Stimulated activated effector memory CD8-positive, alpha-beta T cell treated with anti-CD3 and anti-CD28 coated beads, Interleukin-12 subunit alpha, Interleukin-12 subunit beta, amount 100 ng/mL, for 72 hours (primary cell): ENCODE measurements at places on chromosomes 4 and X.

DNA sequence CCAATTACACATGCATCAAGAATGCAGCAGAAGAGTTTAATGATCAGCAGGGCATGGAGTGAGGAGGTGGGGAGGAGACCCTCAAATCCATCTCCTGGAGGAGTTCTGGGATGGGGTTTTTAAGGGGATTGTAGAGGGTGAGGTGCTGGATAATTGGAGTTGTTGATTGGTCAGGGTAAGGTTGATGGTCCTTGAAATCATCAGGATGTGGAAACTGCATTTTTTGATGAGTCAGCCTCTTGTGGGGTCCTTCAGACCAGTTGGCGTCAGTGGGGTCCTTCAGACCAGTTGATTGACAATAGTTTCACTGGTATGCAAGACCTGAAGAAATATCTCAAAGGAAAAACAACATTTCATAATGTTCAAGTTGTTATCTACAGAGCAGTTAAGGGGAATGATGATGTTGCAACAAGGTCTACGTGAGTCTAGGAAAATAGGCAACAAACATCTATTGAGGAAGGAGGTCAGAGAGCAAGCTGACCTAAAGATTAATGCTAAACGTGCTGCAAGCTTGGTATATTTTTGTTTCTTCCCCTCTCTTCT is 88.3 kb downstream of the NRK start:
- no peak for DNase-seq

GRCh38 chr4:180926277-180926676 is 1316.9 kb upstream of the TENM3 start:
- DNase-seq, result no peak

DNA sequence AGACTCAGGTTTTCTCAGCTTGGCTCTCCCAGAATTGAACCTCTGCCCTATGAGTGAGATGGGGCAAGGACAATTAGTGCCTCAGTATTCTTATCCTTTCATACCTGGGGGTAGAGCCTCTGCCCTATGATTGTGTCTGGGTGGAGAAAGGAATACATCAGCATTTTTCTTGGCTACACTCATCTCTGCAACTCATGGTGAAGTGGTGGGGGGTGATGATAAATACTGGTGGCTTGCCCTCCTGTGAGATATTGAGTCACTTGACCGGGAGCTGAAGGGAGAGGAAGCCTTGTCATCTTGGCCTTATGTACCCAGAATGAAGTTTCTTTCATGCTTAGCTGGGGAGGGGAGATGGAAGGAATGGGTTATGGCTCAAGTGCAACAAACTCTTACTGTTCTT is 71.3 kb upstream of the ENOX2 start:
- no peak for DNase-seq

GRCh38 chr4:140556372-140557085 is 12.2 kb downstream of the UCP1 start:
- DNase-seq, result no peak

DNA sequence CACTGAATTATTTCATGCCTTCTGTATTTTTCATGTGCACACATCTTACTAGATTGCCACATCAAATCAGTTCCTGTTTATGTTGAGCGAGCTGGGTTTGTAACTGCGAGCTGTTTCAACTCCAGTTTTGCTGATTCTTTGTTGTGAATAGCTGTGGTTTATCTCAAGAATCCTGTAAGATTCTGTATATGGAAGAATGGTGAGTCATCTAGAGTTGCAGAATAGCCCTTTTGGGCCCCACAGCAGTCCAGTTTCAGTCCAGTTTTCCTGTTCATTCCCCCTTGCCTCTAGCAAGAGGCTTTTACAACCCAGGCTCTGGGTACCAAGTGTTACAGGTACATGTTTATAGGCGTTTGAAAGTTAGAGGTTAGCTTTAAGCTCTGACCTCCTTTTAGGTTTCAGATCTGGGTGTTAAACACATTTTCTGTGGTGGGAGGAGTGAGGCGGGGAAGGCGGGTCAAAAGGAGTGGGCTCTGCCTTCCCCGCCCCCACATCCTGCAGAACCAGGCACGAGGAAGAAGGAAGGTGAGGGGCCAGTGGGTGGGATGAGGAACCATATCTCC is 32.7 kb downstream of the TBC1D14 start:
- DNase-seq, result peak; percentile 62

GRCh38 chrX:2183193-2183725 is 317.5 kb downstream of the DHRSX start:
- DNase-seq, result no peak

- no peak for DNase-seq
These were observed 396.8 kb downstream of the TRAM1L1 start for GRCh38 chr4:116688536-116688935.

GRCh38 chr4:37236165-37236564 is 8.4 kb upstream of the NWD2 start:
- no peak for DNase-seq

DNA sequence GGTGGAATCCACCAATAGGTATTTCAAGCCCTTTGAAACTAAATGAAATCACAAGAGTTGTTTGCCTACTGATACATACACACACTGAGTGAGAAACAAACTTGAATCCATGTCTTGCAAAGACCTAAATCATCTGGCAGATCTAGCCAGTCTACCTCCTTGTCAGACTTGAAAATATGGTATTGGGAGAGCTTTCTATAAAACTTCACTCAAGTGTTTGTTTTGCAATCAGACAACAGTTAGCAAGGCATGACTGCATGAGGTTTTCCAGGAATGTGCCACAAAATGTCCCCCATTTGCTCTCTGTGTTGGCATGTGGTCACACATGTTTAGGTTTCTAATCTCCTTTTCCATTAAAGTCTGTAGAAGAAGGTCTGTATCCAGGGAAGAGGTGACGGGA is 52.4 kb downstream of the MAP3K15 start:
- DNase-seq, result no peak

DNA sequence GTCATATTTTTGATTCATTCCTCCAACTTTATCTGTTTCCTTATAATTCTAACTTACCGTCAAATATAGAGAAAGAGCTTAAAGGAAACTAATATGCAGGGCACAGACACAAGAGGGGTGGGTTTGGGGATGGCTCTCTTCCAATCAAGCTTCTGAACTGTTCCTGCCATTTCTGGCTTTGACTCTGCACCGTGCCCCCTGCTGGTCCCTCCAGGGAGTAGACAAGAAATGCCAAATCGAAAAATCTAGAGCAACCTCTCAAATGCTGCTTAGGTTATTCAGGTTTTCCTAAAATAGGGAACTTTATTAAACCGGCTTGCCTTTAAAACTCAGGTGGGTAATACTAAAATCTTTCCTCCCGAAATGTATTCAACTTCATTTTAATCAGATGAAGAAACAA is 39.8 kb upstream of the VCX3A start:
- DNase-seq, result no peak

DNA sequence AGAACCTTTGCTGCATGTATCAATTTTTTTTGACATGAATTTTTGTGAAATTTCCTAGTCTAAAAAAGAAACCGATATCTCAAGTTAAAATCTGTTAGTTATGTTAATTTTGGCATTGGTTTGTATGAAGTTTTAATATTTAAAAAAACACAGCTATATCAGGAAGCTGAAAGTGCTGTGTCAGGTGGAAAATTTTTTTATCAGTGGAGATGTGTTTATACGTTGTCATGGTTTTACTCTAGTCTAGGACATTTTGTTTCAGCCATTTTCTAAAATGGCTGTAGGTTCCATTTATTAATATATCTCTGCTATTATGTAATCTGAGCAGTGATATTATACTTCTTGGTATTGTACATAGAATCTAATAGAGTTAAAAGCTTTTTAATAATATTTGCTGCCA is 34.2 kb downstream of the OCRL start:
- DNase-seq, result no peak

- DNase-seq, result no peak
These were observed 398.1 kb upstream of the RPS6KA3 start for GRCh38 chrX:20664774-20665173.

DNA sequence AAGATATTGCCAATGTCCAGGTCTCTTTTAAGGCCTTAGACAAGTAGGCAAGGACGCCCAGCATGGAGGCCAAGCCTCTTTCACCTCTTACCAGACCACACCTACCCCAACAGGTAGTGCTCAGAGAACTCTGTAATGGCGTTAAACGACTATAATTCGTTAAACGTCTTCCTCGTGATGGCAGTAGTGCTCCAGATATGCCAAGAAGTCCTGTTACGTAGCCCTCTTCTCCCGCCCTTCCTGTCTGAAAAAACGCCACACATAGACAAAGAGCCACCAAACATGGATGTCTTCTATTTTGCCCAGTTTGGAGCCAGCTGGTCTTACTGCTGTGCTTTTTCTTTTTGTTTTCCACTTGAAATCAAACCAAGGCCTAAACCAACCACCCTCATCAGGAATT is 190.7 kb downstream of the OR13H1 start:
- DNase-seq, result no peak

- peak; percentile 66 for DNase-seq
These were observed 689 bp upstream of the OGT start for GRCh38 chrX:71532078-71532752.

DNA sequence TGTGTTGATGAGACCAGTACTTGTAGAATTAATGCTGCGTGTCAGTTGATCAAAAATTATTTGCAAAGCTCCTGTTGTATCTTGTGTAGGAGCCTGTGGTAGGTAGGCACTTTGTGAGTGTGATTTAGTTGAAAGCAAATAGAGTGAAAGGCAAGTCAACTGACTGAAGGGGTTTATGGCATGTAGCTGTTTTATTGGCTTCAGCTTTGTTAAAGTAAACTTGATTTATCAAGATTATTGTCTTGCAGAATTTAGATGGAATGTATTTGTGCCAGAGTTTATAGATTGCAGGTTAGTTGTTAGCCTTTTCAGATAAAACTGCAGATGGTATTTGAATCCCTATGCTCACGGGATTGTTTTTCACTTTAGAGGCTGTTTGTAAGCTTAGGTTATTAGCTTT is 128.0 kb downstream of the FRAS1 start:
- no peak for DNase-seq

- no peak for DNase-seq
These were observed 54.1 kb downstream of the RPS6KA3 start for GRCh38 chrX:20212486-20213089.

GRCh38 chr4:94452476-94453371 is 982 bp downstream of the PDLIM5 start:
- DNase-seq, result peak; percentile 55
